Central memory CD8-positive, alpha-beta T cell (primary cell): ENCODE measurements at places on chromosomes 7 and 10.

DNA sequence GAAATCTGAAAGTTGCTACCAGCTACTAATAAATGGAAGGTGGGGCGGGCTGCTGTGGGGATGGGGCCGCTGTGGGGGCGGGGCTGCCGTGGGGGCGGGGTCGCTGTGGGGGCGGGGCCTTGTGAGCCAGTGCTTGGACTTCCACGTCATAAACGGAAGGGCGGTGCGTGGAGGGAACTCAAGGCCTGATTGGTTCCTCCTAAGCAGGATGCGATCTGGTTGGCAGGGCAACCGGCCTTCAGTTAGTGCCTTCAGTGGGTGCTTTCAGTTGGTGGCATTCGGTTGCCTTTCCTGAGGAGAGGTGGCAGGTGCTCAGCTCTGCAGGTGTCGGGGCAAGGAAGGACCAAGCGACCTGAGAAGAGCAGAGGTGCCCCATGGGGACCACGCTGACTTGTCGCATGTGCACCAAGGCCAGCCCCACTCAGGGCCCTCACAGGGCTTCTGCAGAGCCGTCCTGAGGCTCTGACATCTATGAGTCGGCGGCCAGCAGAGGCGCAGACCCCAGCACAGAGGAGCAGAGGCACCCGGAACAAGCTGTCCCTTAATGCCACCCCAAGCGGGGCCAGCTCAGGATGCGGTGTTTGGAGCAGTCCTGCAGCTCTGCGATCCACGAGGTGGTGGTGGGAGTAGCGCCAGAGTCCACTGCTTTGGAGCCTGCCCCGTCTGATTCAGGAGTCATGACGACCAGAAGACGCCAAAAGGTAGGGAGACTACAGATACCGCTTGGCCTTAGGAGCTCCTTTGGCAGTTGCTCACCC lies 54.4 kb upstream of the PDSS1 start:
- no peak for DNase-seq

DNA sequence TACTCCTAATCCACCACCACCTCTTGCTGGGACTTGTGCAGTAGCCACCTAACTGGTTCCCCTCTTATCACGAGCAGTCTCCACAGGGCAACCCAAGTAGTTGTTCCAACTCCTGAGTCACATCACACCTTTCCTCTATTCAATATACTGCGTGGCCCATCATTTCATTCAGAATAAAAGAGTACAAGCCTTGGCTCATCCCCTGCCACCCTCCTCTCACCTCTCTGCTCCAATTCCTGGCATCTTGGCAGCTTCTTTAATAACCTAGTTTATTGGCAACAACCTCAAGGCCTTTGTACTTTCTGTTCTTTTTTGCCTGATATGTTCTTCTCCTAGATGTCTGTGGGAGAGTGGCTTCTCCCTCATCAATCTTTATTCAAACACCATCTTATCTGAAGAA lies 199.4 kb downstream of the KIAA1217 start:
- DNase-seq, result no peak

GRCh38 chr7:105126436-105126975 lies 112.5 kb downstream of the KMT2E start:
- no peak for DNase-seq

DNA sequence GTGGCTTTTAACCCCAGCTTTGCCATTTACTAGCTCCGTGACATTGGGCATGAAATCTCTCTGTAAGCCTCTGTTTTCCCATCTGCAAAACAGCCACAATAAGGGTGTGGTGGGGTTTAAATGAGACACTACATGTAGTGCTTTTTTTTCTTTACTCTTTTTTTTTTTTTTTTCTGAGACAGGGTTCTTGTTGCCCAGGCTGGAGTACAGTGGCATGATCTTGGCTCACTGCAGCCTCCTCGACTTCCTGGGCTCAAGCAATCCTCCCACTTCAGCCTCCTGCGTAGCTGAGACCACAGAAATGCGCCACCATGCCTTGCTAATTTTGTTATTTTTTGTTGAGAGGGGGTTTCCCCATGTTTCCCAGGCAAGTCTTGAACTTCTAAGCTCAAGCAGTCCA lies 8.3 kb upstream of the DENND10 start:
- no peak for DNase-seq

DNA sequence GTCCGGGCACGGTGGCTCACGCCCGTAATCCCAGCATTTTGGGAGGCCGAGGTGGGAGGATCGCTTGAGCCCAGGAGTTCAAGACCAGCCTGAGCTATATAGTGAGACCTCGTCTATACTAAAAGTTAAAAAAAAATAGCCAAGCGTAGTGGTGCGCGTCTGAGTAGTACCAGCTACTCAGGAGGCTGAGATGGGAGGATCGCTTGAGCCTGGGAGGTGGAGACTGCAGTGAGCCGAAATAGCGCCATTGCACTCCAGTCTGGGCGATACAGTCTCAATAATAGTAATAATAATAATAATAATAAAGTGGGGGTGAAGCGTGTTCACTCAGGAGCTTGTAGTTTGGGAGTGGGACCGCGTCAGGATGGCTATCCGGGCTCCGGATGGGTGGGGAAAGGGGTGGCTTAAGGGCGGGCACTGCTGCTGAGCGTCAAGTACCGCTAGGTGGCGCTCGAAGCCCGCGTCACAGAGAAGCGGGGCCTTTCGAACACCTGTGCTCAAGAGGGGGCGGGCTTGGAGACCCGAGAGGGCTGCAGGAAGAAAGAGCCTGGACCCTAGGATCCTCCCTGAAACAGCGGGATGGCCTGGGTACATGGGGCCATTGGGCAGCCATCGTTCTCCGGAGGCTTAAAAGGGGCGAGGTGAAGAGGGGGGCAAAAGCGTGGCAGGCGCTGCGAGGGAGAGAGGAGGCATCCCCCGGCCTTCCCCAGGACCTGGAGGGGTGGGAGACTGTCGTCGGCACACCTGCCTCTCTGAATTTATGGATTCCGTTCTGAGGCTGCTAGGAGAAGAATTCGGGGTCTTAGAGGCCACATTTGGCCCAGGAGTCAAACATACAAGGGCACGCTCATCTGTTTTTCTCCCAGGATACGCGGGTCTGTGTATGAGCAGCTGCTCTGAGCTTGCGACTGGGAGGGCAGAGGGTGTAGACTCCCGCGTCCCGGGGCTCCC lies 14.5 kb downstream of the LBX1 start:
- peak; percentile 49 for DNase-seq

DNA sequence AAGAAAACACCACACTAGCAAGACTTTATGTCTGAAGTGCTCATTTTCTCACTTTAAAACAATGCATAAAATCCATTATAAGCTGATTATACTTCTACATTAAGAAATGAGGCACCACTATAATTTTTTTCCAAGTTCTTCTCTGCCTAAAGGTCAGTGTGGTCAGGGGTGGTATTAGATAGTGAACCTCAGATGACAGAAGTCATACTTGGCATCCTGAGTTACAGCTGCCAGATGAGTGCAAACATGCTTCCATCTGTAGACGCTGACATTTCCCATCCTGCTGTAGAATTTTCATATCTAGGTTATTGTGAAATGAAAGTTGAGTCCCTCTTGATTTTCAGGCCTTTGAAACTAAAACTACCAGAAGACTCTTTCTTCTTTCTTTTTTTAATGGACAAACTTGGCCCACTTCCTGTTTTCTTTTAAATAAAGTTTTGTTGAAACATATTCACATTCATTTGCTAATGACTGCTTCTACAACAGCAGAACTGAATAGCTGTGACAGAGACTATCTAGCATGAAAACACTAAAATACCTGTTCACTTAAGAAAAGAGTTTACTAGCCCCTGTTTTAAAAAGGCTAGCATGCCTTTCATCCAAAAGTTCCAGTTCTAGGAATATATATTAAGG lies 900.8 kb downstream of the XPNPEP1 start:
- no peak for DNase-seq
